CD4-positive, alpha-beta T cell treated with Interleukin-10 for 1 hour (primary cell): ENCODE measurements at places on chromosomes 12 and 14.

DNA sequence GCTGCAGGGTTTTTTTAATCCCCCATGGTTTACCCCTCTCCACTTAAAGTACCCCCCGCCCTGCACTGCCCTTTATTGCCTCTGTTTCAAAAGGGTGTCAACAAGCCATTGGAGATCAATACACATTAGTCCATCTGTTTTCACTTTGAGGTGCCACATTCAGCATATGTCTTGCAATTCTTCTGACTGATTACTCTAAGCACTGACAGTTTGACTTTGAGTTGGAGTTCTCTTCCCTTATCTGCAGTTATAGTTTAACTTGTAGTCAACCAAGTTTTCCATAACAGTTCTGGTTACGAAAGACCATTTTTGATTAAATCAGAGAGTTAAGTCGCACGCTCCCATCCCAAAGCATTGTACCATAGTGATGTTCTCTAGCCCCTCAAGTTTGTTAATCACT is 260.8 kb upstream of the TBX3 start:
- no peak for DNase-seq

DNA sequence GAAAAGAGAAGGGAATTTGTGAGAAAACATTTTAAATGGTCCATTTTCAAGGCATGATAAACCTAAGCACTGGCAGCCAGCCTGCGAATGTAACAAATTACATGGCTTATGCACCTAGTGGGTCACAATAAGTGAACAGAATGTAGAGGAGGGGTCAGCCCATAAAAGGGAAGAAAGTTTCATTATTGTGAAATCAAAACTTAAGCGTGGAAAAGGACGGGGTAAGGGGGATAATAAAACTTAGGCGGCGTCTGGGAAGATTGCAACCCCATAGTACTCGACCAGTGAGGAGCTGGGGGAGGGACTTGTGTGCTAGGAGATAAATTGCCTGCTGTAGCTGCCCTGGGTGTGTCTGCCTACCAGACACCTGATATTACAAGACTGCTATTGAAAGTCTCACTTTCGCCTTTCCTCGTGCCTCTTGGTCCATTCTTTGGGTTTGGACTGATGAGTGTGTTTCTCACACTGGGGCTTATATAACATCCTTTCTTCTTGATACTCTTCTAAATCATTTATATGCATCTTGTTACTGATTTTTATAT is 40.6 kb downstream of the ZDHHC17 start:
- DNase-seq: no peak

- DNase-seq: peak; percentile 22
Measured at GRCh38 chr12:14920475-14921126, 17.7 kb downstream of the ERP27 start.

- no peak for DNase-seq
Measured at GRCh38 chr14:26204728-26205479, 392.9 kb downstream of the NOVA1 start.

- DNase-seq: no peak
Measured at GRCh38 chr12:53560912-53561589, 53.8 kb upstream of the NPFF start.

GRCh38 chr14:104804481-104805325 is 3.8 kb downstream of the ZBTB42 start:
- DNase-seq: no peak

- DNase-seq: peak; percentile 43
Measured at GRCh38 chr12:4293299-4293965, 19.9 kb downstream of the CCND2 start.

GRCh38 chr14:60878121-60878520 is 102.8 kb downstream of the TRMT5 start:
- DNase-seq: no peak

- DNase-seq: no peak
Measured at GRCh38 chr12:59615392-59616165, 19.8 kb downstream of the SLC16A7 start.

- peak; percentile 83 for DNase-seq
Measured at GRCh38 chr12:47904713-47905709, at the start of gene VDR. Gene VDR (minus strand): TSS chr12:47904994. CDS start chr12:47879113, 25,881 bp downstream.

GRCh38 chr12:49428793-49429192 is 61.5 kb downstream of the SPATS2 start:
- DNase-seq: no peak

DNA sequence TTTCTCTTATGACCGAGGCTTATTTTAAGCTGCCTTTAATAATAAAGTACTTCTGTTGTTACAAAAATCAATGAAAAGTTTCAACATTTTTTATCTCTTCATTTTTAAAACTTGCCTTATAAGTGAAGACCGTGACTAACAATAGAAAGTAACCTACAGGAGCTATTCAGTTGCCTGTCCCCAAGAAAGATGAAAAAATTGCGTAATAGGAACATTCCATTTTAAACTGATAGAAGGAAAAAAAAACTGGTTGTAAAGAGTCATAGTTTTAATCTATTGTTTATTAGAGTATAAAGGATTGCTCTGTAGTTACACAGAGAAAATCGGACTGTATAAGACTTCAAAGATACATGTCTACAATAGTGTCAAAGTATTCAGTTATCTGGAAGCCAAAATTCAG is 83.3 kb downstream of the DAAM1 start:
- no peak for DNase-seq

- DNase-seq: no peak
Measured at GRCh38 chr12:1418144-1418543, 176.2 kb downstream of the FBXL14 start.

GRCh38 chr12:76471579-76471978 is 88.0 kb downstream of the OSBPL8 start:
- DNase-seq: no peak
